H9 (cell line): ENCODE measurements at places on chromosomes 2 and 18. TPM values are rescaled to one million over a fixed set of nuclear protein-coding genes. Genes with fewer than 3 reads are reported as not detected.

Gene ANKRD23
- 2.3 and 2.4 TPM in 2 replicates for total RNA-seq

Gene HOXD3
- total RNA-seq = not detected in 2 replicates

Gene HS6ST1
- 58.9 and 60.2 TPM in 2 replicates for total RNA-seq

Gene DGKD
- total RNA-seq = 18.1 and 20.7 TPM in 2 replicates

Gene GAREM1
- 4.4 and 5.2 TPM in 2 replicates for total RNA-seq

Gene MFSD6
- 2.9 and 4.0 TPM in 2 replicates for total RNA-seq

Gene DPYSL5
- 6.4 and 6.9 TPM in 2 replicates for total RNA-seq

Gene NGEF
- 1.9 and 2.2 TPM in 2 replicates for total RNA-seq

Gene TMEM37
- 4.2 and 4.8 TPM in 2 replicates for total RNA-seq

Gene SKA1
- total RNA-seq = 20.2 and 20.6 TPM in 2 replicates

Gene SH3RF3
- total RNA-seq = 0.46 TPM in 2 replicates

Gene TBC1D8
- 16.6 and 17.6 TPM in 2 replicates for total RNA-seq

Gene ST6GAL2
- total RNA-seq = 7.6 and 7.8 TPM in 2 replicates

Gene VIT
- 0.15 TPM in 1 of 2 replicates, not detected in the other for total RNA-seq

Gene FOXI3
- 18.3 and 19.2 TPM in 2 replicates for total RNA-seq

Gene SLC25A12
- total RNA-seq = 10.1 and 10.8 TPM in 2 replicates

Gene ASPRV1
- total RNA-seq = 0.57 and 0.64 TPM in 2 replicates

Gene GAD1
- total RNA-seq = 1.8 TPM in 2 replicates

Gene SERPINB12
- total RNA-seq = not detected in 2 replicates

Gene GRHL1
- 2.5 and 2.8 TPM in 2 replicates for total RNA-seq

Gene RUFY4
- 0.44 and 0.66 TPM in 2 replicates for total RNA-seq

Gene FAP
- total RNA-seq = not detected in 2 replicates

Gene CDKL4
- not detected in 2 replicates for total RNA-seq

Gene VPS4B
- total RNA-seq = 54.4 and 60.2 TPM in 2 replicates

Gene NTSR2
- total RNA-seq = not detected in 2 replicates

Gene CHRND
- not detected in 2 replicates for total RNA-seq

Gene LDLRAD4
- total RNA-seq = 1.8 and 3.9 TPM in 2 replicates

Gene KCNG3
- total RNA-seq = 16.5 and 17.0 TPM in 2 replicates

Gene CD8A
- total RNA-seq = not detected in 2 replicates

Gene RAB12
- total RNA-seq = 49.4 and 51.3 TPM in 2 replicates

Gene TRIM54
- total RNA-seq = 4.6 and 5.0 TPM in 2 replicates

Gene ST3GAL5
- total RNA-seq = 3.3 and 3.9 TPM in 2 replicates

Gene AFF3
- 0.15 and 0.22 TPM in 2 replicates for total RNA-seq

Gene CNGA3
- total RNA-seq = not detected in 2 replicates

Gene TMEM17
- total RNA-seq = 1.3 and 1.5 TPM in 2 replicates

Gene DLGAP1
- 20.0 and 23.2 TPM in 2 replicates for total RNA-seq

Gene GAREM2
- total RNA-seq = 14.2 and 14.4 TPM in 2 replicates

Gene MYO1B
- total RNA-seq = 43.2 and 51.4 TPM in 2 replicates

Gene BOLL
- total RNA-seq = not detected in 2 replicates

Gene TCF4
- 85.8 and 99.4 TPM in 2 replicates for total RNA-seq

Gene KYNU
- 0.37 TPM in 1 of 2 replicates, not detected in the other for total RNA-seq

Gene FBXO15
- 0.39 and 0.48 TPM in 2 replicates for total RNA-seq

Gene MAP3K19
- total RNA-seq = not detected in 2 replicates

Gene PSMA8
- total RNA-seq = not detected in 2 replicates
